HT1080 (cell line): ENCODE measurements at places on chromosomes 4 and X. TPM values are rescaled to one million over a fixed set of nuclear protein-coding genes. Genes with fewer than 3 reads are reported as not detected.

Gene HSD17B13
- not detected in 2 replicates for total RNA-seq

Gene COX7B2
- total RNA-seq, result not detected in 2 replicates

Gene RWDD4
- total RNA-seq, result 31.0 and 37.9 TPM in 2 replicates

GRCh38 chrX:123822965-123823364 lies 36.9 kb upstream of the XIAP start:
- no peak for DNase-seq

Gene USP17L29
- total RNA-seq, result not detected in 2 replicates

Gene ANOS1
- 11.2 and 14.6 TPM in 2 replicates for total RNA-seq

- no peak for DNase-seq
Measured at GRCh38 chr4:7770224-7771050, 169.2 kb downstream of the AFAP1 start.

DNA sequence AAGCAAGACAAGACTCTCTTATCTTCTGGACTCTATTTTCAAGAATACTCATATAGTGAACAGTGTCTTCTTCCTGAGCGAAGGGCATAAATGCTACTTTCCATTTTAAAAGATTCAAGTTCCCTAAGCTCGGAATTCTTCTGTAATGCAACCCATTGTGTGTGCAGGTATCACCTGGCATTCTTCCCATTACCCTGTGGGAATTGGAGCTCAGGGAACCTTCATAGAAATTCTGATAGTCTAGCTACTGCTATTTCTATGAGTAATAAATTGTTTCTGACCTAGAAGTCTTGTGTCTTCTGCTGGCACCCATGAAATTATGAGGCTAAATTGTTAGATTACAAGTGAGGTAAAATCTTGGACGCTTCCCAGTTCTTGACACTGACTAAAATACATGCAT lies 324.1 kb upstream of the DIPK2B start:
- no peak for DNase-seq

DNA sequence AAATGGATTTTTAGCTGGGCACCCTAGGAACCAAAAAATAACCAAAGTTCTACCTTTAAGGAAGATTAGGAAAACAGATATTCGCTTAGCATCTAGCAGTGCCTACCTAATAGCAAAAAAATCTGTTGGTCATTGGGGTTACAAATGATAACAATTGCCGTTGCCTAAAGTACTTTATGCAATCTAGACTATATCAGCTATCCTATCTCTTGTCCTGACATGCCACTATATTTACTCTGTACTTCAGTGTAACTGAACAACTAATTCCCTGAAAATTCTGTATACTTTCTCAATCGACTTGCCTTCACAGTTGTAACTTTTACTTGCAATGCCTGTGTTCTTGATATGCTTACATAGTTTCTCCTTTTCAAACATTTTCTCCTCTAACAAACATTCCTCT lies 282.9 kb upstream of the PCDH7 start:
- no peak for DNase-seq

DNA sequence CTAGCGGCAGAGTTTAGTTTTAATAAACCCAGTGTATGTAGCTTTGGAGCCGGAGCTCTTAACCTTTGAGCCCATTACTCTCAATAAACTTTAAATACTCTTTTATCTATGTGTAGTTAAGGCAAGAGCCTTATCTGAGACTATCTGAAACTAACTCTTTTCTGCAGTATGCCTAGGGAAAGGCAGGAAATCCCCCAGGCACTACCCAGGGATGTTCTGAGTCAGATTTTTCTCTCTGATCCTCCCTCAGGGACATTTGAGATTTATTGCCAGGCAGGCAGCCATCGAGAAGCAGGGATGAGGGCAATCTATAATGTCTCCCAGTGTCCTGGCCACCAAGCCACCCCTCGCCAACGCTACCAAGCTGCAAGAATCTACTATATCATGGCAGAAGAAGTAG lies 39.1 kb downstream of the HEPH start:
- no peak for DNase-seq

DNA sequence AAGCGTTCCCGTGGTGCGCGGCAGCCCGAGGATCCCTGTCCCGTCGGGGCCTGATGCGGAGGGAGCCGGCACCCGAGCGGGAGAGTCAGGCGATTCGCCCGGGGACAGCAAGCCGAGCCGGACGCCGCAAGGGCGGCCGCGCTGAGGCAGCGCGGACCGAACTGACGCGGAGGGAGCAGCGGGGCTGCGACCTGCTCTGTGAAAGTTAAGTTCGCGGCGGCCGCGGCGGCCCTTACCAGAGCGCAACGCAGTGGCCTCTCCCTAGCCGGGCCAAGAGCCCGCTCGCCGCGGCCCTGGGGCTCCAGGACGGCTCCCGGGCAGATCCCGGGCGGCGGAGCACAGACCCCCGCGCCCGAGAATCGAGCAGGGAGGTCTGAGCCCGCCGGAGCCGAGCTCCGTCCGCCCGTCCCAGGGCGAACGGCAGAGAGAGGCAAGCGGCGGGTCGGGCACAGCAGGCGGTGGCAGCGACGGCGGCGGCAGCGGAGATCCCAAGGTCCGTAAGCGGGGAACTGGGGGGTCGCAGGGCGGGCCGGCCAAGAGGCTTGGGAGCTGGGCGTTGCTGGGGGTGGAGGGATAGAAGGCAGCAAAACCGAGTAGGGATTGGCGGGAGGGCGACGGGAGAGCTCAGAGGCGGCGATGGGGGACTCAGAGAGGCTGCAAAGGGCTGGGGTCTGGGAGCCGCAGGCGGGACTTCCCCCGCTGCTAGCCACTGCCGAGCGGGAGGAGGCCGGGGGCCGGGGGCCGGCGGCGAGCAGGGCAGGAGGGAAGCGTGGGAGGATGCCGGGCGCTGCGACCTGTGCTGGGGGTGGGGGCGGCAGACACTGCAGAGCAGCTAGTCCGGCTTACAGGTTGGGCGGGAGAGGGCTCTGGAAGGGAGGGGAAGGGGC lies 1.0 kb downstream of the GPR50 start:
- DNase-seq, result no peak

DNA sequence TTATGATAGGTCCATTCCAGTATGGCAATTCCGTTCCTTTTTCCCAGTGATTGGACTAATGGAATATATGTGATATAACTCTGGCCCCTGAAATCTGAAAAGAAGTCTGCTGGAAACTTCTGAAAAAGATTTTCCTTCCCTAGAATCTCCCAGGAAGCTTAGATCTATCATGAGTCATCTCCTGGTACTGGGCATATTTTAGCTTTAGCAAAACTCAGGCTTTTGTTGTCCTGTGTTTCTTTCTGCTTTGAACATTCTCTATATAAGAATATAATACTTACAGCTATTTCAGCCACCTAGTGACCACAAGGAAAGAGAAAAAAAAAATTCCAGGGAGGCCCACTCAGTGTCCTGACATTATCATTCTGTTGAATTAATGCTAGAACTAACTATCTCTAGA lies 597.2 kb upstream of the GRIA3 start:
- no peak for DNase-seq

- no peak for DNase-seq
Measured at GRCh38 chr4:81214144-81214880, 710 bp downstream of the PRKG2 start.

- no peak for DNase-seq
Measured at GRCh38 chrX:69762340-69762739, 146.4 kb downstream of the EDA start.

GRCh38 chr4:5821665-5822358 lies 71.1 kb downstream of the CRMP1 start:
- DNase-seq, result no peak

- DNase-seq, result no peak
Measured at GRCh38 chr4:182944484-182945213, 27.5 kb upstream of the DCTD start.

Gene HTRA3
- 0.16 and 0.20 TPM in 2 replicates for total RNA-seq

- DNase-seq, result peak; percentile 66
Measured at GRCh38 chr4:153223930-153224329, 19.7 kb downstream of the TRIM2 start.

Gene ADH7
- not detected in 2 replicates for total RNA-seq

Gene SMIM9
- not detected in 2 replicates for total RNA-seq

DNA sequence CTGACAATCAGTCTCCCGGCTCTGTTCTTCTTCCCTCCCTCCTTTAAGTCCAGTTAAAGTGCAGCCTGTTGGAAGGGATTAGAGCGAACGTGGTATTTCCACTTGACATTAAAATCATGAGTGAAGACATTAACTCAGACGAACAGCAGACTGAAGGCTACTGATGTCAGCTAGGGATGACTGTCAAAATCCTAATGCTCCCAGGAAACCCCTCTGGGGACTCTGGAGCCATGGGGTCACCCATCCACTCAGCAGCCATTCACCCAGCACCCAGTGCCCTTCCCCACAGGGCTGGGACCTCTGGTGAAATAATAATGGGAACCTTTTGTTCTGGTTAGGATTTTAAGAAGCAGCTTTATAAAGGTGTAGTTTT lies 113.9 kb downstream of the DRD5 start:
- no peak for DNase-seq

Gene TASL
- not detected in 2 replicates for total RNA-seq

Gene CFAP99
- not detected in 2 replicates for total RNA-seq

GRCh38 chr4:1310031-1310795 lies 20.5 kb downstream of the MAEA start:
- no peak for DNase-seq

Gene CDS1
- total RNA-seq, result 1.5 TPM in 2 replicates

DNA sequence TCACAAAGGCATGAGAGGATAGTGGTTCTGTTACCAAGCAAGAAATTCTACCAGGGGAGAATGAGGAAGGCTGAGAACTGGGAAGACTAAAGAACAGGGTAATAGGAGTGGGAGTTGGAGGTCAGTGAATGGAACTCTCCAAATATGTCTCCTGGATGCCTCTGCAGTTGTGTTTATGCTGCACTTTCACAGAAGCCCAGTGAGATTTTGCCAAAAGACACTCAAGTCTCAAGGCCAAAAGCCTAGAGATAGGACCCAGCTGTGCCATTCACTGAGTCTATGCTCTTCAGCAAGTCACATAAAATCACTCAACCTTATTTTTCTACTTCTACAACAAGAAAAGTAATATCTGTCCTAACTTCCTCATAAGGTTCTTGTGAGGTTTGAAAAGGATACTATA lies 285.4 kb downstream of the UNC5C start:
- DNase-seq, result no peak

DNA sequence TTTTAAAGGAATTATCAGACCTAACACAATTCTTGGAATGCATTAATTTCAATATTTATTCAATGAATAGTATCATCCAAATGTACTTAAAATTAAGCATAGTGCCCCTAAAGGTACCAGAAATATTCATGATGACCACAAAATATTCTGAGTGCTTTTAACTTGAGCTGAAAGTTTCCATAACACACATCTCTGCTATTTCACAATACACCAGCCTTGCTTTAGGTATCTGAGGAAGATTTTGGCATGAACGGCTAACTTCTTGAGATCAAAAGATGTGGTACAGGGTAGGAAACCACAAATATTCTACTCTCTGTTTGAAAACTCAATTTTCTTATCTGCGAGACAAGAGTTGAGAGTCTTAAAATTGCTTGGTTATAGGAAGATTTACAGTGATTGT lies 538.3 kb upstream of the PCDH7 start:
- no peak for DNase-seq

Gene AGTR2
- not detected in 2 replicates for total RNA-seq

DNA sequence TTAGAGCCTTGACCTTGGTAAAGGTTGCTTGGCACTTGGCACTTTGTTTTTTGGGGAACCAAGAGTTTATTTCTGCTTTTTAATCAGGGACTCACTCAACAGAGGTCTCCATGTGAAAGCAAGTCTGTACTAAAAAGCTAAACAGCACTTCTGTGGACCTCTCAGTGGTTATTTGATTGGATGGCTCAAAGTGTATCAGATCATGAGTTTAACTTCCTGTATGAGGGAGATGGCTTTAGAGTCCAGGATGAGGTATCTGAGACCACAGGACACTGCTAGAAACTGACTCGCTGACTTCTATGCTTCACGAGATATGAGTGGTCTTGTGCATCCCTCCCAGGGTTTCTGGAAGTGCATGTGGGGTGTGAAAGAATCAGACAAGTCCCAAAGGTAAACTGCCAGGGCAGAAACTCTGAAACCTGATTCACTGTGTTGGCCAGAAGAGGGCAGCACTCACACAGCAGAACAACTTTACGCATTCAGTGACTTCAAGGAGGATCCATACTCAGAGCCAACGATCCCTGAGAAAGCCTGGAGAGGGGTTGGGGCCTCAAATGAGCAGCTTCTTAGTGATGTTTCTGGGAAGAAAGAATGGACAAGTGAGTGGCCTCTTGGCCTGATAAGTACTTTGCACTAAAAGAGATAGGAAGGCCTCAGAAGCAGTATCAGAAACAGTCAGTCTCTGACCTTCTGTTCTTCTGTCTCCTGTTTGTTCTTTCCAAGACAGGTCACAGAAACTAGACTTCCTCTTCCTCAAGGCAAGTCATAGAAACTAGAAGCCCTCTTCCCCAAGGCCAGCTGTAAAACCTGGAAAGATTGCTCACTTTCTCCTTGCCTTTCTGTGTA lies 220.3 kb upstream of the CXCL13 start:
- DNase-seq, result peak; percentile 46

DNA sequence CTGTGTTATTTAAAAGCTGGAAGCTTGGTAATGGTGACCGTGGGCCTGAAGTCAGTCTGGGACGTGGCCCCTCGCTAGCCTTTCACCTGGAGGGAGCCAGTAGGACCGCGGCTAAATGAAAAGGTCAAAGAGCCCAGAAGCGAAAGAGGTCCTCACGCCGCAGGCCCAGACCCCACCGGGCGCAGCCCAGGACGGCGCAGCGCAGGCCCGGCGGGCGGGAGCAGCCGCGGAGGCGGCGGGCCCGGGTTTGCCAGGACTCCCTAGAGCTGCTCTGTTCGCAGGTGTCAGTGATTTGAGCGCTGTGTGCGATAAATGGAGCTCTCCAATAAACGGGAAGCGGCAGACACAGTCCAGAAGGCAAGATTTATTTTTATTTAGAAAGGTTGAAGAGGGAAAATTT lies 56.2 kb upstream of the STIM2 start:
- no peak for DNase-seq

DNA sequence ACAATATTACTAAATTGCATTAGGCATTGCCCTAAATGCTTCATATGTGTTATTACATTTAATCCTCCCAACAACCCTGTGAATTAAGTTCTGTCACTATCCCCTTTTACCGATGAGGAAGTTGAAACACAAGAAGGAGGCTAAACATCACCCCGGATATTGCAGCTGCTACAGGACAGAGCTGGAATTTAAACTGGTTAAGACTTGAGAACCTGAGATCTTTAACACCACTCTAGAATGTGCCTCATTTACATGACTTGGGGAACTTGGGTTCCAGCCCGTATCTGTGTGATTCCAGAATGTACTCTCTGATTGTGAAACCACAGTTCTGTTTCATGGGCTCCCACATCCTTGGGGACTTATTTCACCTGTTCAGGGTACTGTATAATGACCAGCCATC lies 165.1 kb upstream of the PPARGC1A start:
- DNase-seq, result no peak

DNA sequence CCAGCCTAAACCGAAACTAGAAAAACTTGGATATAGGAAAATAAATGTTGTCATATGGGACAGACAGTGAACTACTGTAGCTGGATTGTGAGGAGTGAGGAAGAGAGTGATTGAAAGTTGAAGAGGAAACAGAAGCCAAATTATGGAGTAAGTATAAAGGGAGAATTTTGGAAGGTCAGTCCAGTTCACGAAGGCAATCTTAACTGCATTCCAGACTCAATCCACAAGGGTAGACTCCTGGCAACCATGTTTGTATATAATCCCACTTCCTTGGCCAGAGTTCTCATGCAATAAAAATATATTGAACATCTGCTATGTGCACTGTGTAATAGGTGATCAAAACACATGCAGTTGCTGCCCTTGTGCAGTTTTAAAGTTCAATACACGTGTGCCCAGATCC lies 58.6 kb upstream of the CAMK2D start:
- no peak for DNase-seq

Gene ZXDB
- 4.4 and 5.1 TPM in 2 replicates for total RNA-seq

GRCh38 chrX:17633546-17633945 lies 103.7 kb upstream of the SCML1 start:
- DNase-seq, result no peak

- no peak for DNase-seq
Measured at GRCh38 chrX:57286507-57287251, at the start of gene FAAH2. Gene FAAH2 (plus strand): TSS chrX:57286706. CDS start chrX:57286826, 120 bp downstream.

Gene TXK
- 0.06 and 0.07 TPM in 2 replicates for total RNA-seq
